AG09309 (cell line): ENCODE measurements at places on chromosomes 7 and 10.

- no peak for DNase-seq
Measured at GRCh38 chr7:14598978-14599377, 303.6 kb downstream of the DGKB start.

- DNase-seq, result no peak
Measured at GRCh38 chr7:94556028-94556427, 46.4 kb downstream of the CASD1 start.

GRCh38 chr7:11437994-11438393 lies 394.0 kb downstream of the THSD7A start:
- no peak for DNase-seq

GRCh38 chr7:46932306-46932675 lies 649.6 kb downstream of the TNS3 start:
- no peak for DNase-seq

DNA sequence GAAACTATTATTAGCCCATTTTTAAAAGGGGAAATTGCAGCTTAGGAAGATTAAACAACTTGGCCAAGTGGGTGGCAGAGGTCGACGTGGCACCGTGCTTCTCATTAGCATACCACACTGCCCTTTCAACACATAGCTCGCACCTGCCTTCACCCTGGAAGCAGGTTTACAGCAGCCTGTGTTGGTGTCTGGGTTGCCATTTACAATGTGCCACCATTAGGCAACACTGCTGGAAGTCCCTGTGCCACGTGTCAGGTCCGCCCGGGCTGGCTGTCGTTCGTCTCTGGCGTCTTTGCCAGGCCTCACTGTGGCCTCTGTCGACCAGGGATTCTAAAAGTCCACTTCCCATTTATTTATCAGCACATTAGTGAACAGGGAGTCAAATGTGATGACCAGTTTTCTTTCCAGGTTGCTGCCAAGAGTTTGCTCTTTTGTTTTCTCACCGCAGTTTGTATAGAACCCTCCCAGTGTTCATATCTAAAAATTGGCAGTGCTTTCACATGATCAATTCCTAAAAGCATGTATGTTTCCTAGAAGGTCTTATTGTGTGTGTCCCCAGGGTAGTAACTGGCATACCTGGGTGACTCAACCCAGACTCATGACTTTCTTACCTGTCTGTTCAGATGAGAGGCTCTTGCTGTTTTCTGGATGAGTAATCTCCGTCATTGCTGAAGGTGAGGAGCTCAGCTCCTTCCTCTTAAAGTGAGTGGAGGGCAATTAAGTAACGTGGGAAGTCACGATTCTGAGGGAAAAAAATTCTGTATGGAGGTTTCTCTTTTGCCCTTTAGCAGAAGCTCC lies 9.2 kb downstream of the INSIG1 start:
- DNase-seq, result no peak

GRCh38 chr10:130807721-130808120 lies 503.8 kb downstream of the TCERG1L start:
- DNase-seq, result no peak

DNA sequence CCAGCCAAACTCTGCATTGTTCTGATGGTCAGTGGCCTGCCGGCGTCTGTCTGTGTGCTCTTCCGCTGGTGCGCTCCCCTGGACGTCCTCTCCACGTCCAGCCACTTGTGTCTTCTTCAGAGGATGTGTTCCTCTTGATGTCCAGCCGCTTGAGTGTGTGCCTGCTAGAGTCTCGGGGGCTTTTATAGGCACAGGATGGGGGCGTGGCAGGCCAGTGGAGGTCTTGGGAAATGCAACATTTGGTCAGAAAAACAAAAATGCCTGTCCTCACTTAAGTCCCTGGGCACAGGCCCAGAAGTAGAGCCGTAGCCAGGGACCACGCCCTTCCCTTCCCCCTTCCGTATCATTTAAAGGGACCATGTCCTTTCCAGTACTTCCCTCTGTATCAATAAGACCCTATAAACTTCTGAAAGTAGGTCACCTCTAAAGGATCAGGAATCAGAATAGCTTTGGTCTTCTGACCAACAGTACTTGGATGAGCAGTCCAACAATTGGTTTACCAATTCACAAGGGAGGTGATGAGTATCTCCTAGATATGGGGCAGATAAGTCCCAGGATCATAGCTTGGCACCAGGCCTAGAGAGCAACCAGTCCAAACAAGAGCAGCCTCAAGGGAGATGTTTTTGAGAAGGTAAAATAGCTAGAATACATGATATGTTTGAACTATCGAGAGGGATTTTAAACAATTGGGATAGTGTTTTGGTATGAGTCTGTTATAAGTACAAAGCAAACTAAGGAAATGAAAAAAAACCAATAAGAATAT lies 32.2 kb upstream of the PNLIPRP3 start:
- DNase-seq, result no peak

- no peak for DNase-seq
Measured at GRCh38 chr7:69218576-69218975, 379.7 kb upstream of the AUTS2 start.

GRCh38 chr7:91916051-91916440 lies 24.6 kb upstream of the AKAP9 start:
- DNase-seq, result no peak
